ENCODE measurements at places on chromosomes 11 and 22. TPM values are rescaled to one million over a fixed set of nuclear protein-coding genes. Genes with fewer than 3 reads are reported as not detected.

POU2AF2 gene
- total RNA-seq: not detected

TRIM49D1 gene
- not detected for total RNA-seq

MS4A18 gene
- total RNA-seq: not detected

UPB1 gene
- total RNA-seq: 1.6 TPM

OR10G7 gene
- not detected for total RNA-seq

DNA sequence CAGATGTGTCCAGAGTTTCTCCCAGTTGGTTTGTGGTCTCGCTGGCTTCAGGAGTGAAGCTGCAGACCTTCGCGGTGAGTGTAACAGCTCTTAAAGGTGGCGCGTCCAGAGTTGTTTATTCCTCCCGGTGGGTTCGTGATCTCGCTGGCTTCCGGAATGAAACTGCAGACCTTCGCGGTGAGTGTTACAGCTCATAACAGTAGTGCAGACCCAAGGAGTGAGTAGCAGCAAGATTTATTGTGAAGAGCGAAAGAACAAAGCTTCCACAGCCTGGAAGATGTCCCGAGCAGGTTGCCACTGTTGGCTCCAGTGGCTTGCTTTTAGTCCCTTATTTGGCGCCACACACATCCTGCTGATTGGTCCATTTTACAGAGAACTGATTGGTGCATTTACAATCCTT is 1.8 kb upstream of the PGA3 start:
- H3K36me3 ChIP-seq: no peaks in the 10 kb centered on the region
- no peak overlapping the region for H3K4me3 ChIP-seq
- DNase-seq: no peak
- H3K27me3 ChIP-seq: no peaks in the 10 kb centered on the region

GRCh38 chr11:2769409-2770095 is 69.8 kb upstream of the KCNQ1OT1 start:
- no peak overlapping the region for H3K27ac ChIP-seq
- no peaks in the 10 kb centered on the region for H3K36me3 ChIP-seq
- no peak for DNase-seq
- H3K4me3 ChIP-seq: no peak overlapping the region
- no peaks in the 10 kb centered on the region for H3K4me1 ChIP-seq

- H3K4me3 ChIP-seq: no peak overlapping the region
- no peaks in the 10 kb centered on the region for H3K36me3 ChIP-seq
- peaks cover 82% of the 10 kb centered on the region for H3K4me1 ChIP-seq
- peaks cover 19% of the 10 kb centered on the region for H3K27me3 ChIP-seq
- no peak for DNase-seq
- H3K27ac ChIP-seq: no peak overlapping the region
Measured at GRCh38 chr11:830295-831117, 2.2 kb upstream of the CD151 start.

GRCh38 chr11:134355656-134356055 is 23.9 kb downstream of the GLB1L2 start:
- no peak overlapping the region for H3K27ac ChIP-seq
- no peaks in the 10 kb centered on the region for H3K27me3 ChIP-seq
- no peaks in the 10 kb centered on the region for H3K36me3 ChIP-seq
- peaks cover 12% of the 10 kb centered on the region for H3K4me1 ChIP-seq
- no peak for DNase-seq
- H3K4me3 ChIP-seq: no peak overlapping the region

GRCh38 chr11:125271483-125272091 is 107.0 kb downstream of the PKNOX2 start:
- no peak overlapping the region for H3K4me3 ChIP-seq
- H3K27me3 ChIP-seq: no peaks in the 10 kb centered on the region
- no peak for DNase-seq
- no peaks in the 10 kb centered on the region for H3K36me3 ChIP-seq
- no peak overlapping the region for H3K27ac ChIP-seq

- DNase-seq: no peak
- no peak overlapping the region for H3K4me3 ChIP-seq
- no peaks in the 10 kb centered on the region for H3K36me3 ChIP-seq
- H3K4me1 ChIP-seq: peaks cover 5% of the 10 kb centered on the region
- peaks cover 15% of the 10 kb centered on the region for H3K27me3 ChIP-seq
Measured at GRCh38 chr11:67054836-67055523, 1.7 kb upstream of the RHOD start.

GRCh38 chr22:43477966-43478365 is 66.2 kb downstream of the MPPED1 start:
- H3K27ac ChIP-seq: no peak overlapping the region
- no peaks in the 10 kb centered on the region for H3K36me3 ChIP-seq
- H3K27me3 ChIP-seq: no peaks in the 10 kb centered on the region
- H3K4me3 ChIP-seq: no peak overlapping the region

Data from natural killer cell (primary cell).